ENCODE measurements at places on chromosomes 12 and 14.

DNA sequence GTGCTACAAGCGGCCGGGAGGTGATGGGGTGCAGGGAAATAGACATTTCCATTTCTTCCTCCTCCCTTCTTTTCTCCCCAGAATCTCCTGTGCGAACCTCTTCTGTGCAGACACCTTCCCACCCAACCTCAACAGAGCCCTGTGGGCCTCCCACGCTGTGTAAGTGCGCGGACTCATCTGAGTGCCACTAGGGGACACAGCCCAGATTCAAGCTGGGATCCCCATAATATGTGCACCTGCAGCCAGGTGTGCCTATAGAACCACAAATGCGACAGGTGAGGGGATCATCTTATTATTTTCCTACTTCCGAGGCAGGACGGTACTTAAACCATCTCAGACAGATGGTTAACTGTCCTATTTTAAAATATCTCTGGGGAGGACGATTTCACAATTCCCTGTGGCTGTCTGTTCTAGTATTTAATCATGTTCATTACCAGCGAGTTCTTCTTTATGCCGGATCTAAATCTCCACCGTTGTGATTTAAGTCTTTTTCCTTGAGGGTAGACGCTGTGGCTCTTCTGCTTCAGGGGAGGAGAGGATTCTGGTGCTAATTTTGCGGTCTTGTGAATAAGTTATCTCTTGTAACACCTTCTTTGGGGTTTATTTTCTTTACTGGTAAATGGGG is 17.2 kb upstream of the CACNA1C start:
- no peak for DNase-seq

DNA sequence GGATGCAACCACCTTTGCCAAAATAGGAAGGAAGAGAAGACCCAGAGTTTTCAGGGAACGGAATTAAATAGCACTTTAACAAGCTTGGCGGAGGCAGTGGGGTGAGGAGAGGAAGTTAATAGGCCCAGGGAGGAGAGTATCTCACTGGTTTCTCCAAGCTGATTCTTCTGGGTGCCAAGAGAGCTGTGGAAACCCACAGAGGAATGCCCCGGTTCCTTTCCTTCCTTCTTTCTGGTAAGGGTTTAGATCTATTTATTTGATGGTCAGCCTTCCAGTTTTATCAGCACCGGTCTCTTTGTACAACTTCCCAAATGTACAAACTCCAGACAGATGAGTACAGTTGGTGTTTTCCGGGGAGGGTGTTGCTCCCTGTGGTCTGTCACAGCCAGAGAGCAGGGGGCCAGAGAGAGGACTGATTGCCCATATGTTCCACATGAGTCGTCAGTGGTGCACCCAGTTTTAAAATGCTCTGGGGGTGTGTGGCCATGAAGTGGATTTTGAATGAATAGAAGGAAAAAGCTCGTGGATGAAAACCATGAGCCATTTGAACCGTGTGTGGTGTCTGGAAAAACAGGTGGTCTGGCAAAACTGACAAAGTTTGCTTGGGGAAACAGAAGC is 26.6 kb downstream of the PRKCH start:
- DNase-seq, result no peak

DNA sequence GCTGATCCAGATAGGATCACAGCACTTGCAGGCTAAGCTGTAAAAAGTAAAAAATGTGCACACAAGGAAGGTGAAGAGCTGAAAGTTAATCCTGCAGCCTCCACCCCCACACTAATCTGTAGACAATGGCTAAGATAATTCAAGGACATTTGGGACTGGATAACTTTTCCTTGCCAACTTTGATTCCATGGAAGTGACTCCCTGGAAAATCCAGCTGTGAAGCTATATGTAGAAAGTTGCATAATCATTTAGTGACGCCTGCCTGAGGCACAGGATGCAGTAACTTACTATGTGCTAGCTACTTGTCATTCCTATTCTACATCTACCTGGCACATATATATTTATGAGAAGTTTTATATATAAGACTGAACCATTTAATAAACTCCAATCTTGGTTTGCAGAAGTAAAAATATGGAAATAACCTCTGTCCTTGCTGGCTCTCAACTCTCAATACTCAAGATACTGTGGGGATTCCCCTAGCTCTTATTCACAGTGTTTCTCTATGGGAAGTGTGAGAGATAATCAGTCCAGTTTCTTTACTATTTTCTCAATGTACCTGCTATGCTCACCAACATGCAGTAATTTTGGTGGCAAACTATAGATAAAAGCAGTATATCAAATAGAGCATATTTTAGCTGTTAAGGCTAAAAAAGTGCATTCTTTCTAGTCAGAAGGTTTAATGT is 14.8 kb downstream of the LDHB start:
- no peak for DNase-seq

DNA sequence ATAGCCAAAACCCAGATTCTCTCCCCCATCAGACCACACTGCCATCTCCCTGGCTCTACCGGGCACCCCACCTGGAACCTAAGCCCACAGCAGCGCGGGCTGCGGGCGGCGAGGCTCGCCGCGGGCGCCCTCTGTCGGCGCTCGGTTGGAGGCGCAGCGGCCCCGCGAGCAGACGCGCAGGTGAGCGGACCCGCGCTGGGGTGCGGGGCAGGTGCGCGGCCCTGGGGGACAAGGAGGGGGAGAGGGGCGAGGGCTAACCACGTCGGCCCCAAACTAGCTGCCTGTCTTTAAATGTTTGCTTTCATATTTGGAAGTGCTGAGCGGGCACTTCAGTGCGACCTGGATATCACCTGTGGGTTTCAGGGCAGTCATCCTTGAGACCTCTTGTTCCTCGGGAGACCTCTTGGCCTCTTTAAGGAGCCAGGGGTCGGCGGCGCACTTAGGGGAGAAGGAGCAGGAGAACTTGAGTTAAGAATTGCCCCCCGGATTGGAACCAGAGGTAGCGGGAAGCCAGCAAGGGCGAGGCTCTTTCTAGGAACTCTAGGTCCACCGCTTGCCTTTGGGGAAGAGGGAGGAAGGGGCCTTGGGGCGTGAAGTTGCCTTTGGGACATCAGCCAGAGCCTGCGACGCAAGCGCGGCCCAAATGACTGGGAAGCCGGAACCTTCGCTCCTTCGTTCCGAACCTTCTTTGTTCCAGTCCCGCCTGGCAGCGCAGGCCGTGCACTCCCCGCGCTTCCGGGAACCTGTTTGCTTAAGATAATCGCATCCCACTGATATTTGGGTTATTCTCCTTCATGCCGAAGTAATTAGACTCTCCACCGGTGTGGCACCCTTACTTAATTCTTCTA is 78.7 kb downstream of the NEDD1 start:
- DNase-seq, result no peak

GRCh38 chr14:69473946-69474345 is 10.6 kb upstream of the PLEKHD1 start:
- DNase-seq, result no peak

DNA sequence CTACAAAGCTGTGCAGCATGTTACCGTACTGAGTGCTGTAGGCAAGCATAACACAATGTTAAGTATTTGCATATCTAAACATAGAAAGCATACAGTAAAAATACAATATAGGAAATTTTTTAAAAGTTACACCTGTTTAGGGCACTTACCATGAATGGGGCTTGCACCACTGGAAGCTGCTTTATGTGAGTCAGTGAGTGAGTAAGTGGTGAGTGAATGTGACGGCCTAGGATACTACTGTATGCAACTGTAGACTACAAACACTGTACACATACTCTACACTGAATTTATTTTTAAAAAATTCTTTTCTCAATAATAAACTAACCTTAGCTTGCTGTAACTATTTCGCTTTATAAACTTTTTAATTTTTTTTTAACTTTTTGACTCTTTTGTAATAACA is 82.1 kb upstream of the FSCB start:
- no peak for DNase-seq

GRCh38 chr12:87305481-87305880 is 723.7 kb downstream of the C12orf50 start:
- DNase-seq, result no peak

DNA sequence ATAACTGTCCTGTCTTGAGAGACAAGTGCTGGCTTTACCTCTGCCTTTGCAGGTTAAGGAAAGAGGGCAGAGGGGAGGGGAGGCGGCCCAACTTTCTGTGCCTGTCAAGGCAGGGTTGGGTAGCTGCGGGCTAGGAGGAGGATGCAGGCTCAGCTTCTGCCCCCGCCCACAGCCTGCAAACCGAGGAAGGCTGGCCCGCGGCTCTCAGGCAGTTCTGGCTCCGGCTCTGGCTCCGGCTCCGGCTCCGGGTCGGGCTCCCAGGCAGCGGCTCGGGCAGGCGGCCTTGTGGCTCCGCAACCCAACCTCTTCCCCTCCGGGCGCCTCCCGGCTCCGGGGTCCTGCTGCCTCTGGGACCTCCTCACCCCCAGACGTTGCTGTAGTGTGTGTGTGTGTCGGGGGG is 92.9 kb downstream of the TMEM30B start:
- DNase-seq, result no peak

DNA sequence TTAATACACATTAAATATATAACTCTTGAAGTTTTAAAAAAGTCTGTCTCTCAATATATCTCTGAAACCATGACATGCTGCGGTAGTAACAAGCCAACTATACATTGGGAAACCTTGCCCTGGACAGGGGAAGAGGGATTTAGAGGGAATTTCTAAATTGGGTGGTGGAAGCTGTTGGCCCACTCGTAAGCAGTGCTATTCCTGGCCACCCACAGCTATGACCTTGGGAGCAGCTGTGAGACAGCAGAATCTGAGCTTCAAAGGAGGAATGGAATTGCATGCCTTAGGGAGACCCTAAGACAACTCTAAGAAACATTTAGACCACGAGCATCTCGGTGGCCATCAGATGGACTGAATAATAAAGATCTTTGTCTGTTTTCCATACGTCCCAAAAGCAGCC is 15.8 kb upstream of the GCH1 start:
- no peak for DNase-seq

GRCh38 chr14:36517242-36518030 is 2.6 kb downstream of the NKX2-1 start:
- DNase-seq, result no peak

DNA sequence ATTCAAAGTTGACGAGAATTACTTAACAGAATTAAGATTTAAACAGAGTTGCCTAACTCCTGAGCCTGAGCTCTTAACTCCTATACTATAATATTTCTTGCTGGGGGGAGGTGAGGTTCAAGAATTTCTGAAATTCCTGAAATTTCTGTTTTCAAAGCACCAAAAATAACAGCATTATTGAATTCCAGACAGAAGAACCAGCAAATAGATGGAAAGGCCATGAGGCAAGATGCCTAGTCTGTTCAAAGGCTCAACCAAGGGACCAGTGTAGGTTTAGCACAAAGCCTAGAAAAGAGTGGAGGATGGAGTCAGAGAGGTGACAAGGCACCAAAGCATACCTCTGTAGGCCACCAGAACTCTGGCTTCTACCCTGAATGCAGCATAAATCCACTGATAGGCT is 76.4 kb downstream of the PPP1R12A start:
- DNase-seq, result no peak

GRCh38 chr12:87280893-87281292 is 748.3 kb downstream of the C12orf50 start:
- DNase-seq, result no peak

GRCh38 chr12:77855548-77855947 is 24.9 kb downstream of the NAV3 start:
- no peak for DNase-seq

GRCh38 chr12:76031081-76031413 is 529 bp downstream of the PHLDA1 start:
- DNase-seq, result no peak

GRCh38 chr14:53934778-53935414 is 21.7 kb downstream of the BMP4 start:
- no peak for DNase-seq

GRCh38 chr14:35383569-35384454 is 20.7 kb downstream of the NFKBIA start:
- DNase-seq, result no peak

DNA sequence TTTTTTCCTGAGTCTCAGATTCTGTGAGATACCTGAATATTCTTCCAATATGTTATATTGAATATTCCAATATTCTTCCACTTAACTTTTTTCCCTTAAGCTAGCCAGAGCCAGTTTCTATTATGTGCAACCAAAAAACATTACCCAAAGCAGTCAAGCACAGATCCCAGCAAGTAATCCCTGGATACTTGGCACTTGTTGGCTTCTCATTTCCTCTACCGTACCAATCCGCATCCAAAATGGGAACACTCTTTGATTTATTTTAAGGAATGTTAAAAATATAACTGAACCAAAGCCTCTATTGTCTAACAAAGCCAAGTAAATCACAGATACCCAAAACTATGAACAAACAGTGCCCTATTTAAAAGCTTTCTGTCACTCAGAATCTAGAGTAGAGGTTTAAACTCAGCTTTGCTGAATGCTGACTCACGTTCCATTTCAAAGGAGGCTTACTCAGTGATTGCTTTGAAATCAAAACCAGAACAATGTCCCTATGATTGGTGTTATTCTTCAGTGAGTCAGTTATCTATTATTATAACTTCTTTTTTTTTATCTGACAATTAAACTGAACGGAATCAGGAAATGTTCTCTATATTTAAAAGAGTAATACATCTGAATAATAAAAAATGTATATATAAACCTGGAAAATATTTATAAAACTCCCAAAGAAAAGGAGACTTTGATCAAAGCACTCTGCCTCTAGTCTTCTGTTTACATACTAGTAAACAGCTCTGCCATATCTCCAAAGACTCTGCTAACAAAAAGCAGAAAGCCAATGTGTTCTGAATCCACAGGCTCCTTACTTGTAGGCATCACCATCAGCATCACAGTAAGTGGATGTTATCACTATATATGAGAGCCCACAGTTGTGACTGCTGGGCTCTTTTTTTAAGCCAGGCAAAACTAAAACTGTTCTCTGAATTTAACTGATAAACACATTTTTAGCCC is 360.8 kb downstream of the CCDC91 start:
- DNase-seq, result no peak

DNA sequence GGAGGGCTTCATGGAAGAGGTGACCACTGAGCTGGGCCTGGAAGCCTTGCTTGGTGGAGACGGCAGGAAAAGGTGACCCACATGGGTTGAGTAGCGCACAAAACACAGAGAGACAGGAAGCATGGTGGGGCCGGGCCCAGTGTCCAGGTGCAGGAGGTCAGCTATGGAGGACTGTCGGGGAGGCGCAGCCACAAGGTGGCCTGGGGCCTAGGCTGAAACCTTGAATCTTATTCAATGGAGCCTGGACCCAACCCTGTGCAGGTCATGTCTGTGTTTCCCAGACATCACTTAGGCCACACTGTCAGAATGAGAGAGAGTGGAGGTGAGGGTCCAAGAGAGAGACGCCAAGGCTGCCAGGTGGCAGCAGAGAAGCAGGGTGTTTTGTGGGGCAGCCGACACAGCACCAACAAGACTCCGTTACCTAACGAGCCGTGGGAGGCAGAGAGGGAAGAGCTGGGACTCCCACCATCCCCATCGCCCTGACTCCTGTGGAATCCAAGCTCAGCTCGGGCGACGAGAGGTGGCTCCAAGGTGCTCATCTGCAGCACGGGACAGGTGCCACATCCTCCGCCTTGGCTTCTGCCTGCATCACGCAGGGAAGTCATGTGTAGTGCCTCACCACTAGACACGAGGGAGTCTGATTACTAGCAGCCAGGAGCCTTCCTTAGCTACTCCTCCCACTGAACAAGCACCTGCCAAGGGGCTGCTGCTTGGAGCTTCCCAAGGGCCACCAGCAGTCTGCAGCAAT is 38.7 kb downstream of the DEGS2 start:
- DNase-seq, result no peak

Data from amygdala (tissue), 56 donors.